ENCODE measurements at places on chromosomes 7 and 10.

- DNase-seq: peak; percentile 37
Measured at GRCh38 chr10:119205894-119206602, 1.3 kb upstream of the GRK5 start.

DNA sequence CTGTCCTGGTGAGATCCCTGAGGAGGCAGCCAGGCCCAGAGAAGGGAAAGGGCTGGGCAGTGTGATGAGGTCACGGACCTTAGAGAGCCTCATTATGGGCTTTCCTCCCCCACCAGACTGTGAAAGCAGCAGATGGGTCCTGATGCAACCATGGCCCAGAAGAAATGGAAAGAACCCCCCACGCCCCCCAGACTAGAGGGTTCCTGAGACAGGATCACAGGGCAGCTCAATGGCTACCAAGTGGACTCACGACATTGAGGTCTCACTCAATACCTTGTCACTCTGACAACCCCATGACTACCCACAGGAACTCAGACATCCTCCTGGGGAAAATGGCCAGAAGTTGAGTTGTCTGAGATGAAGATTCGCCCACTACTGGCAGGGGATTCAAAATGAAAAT is 36.7 kb downstream of the FAM241B start:
- DNase-seq: no peak

- no peak for DNase-seq
Measured at GRCh38 chr7:40800771-40801170, 666.0 kb downstream of the SUGCT start.

- DNase-seq: no peak
Measured at GRCh38 chr7:28419716-28420115, 7.4 kb downstream of the CREB5 start.

DNA sequence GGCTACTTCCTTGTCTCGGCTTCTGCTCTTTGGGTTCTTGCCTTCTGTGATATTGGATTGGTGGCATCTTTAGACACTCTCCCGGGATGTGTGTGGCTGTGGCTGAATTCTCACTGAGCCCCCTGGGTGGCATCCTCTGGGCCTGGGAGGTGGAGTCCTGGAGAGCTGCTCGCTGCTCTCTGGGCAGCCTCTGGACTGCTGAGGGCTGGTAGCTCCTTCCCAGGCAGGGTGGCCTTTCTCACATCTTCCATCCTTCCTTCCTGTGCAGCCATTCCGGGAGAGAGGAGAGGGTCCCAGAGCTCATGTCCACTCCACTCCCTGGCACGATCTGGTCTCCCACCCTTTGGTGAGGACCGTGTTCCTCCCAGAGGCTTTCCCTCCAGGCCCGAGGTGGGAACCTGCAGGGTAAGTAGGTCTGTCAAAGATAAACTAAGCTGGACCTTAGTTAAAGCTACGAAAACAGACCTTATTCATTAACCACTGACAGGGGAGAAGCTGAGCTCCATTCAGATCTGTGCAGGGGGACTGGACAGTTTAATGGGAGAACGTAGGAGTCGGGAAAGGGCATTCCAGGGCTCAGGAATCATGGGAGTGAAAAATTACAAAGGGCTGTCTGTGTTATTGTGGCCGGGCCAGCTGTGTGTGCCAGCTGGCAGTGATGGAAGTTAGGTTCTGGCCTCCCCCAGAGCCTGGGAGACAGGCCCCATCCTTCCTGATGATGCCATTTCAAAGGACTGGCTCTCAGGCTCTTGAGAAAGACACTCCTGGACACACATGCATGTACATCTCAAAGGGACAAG is 8.7 kb downstream of the ATP6V0E2 start:
- DNase-seq: no peak

GRCh38 chr10:43075612-43076003 is 1.3 kb upstream of the RET start:
- DNase-seq: peak; percentile 57

DNA sequence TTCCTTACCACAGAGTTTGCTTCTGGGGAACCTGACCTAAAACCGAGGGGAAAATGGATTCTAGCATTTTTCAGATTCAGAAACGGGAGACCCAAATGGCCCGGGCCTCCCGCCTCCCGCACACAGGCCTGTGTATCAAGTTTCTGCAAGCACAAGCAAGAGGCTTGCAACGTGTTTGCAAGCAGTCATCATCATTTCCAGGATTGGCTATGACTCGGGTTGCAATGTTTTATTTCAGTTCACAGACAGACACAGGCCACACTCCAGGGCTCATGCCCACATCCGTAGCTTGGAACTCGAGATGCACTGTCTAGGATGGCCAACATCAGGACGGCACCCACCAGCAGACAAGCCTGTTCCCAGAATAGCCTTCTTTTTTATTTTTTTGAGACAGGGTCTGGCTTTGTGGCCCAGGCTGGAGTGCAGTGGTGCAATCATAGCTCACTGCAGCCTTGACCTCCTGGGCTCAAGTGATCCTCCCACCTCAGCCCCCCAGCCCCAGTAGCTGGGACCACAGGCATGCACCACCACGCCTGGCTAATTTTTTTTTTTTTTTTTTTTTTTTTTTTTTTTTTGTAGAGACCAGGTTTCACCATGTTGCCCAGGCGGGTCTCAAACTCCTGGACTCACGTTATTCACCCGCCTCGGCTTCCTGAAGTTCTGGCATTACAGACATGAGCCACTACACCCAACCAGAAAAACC is 68.1 kb upstream of the FOXK1 start:
- DNase-seq: no peak

- DNase-seq: no peak
Measured at GRCh38 chr7:50731703-50732582, 50.8 kb downstream of the GRB10 start.

DNA sequence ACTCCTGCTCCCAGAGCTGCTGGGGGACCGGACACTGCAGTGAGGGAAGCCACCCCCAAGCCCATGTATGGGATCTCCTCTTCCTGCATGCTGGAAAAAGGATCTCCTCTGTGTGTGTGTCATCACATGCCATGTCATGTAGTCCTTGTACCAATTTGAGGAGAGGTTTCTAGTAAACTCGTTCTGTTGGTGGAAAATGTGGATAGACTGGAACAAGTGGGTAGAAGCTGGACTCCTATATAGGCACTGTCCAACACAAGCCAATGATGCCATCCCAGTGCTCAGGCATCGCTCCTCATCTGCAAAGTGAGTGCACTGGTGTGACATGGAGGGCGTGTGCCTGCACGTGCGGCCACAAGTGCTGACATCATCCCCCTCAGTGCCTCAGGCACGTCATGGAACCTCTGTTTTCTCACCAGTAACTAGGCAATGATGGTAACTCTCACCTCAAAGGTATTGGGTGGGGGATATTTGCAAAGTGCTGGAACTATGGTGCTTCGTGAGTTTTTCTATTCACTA is 19.3 kb downstream of the MYO1G start:
- no peak for DNase-seq

GRCh38 chr7:95608359-95609173 is 12.2 kb upstream of the PDK4 start:
- DNase-seq: peak; percentile 94

- DNase-seq: no peak
Measured at GRCh38 chr7:114799628-114800028, 122.3 kb upstream of the MDFIC start.

GRCh38 chr10:33321516-33321915 is 13.0 kb downstream of the NRP1 start:
- DNase-seq: no peak

DNA sequence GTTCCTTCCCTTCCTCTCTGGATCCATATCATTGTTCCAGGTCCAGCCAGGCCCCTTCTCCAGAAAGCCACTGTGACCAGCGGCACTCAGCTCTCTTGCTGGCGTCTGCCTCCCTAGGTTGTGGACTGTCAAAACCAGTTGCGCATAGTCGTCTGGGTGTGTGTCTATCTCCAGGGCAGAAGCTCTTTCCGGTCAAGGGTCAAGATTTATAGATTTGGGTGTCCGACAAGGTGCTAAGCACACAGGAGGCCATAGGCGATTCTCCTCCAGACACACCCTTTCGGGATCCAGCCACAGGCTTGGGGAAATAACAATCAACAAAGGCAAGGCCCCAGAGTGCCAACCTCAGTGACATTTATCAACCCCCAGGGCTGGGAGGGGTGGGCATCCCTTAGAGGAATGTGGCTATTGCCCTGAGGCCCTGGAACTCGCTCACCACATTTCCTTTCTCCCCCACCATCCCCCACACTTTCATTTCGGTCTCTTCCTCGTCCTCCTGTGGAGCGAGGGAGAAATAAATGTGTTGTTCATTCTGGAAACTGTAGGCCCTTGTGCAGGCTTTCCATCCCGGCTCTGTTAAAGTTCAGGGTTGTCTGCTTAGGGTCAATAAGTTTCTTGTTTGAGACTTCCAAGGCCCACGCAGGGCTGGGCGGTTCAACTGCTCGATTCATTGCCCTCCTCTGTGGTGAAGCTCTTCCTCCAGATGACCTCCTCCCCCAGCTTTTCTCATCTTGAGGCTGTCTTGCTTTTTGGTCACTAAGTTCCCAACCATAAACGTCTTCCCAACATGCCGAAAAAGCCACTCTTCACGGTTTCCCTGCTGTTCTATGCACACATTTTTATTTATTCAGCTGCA is 57.9 kb downstream of the AFAP1L2 start:
- no peak for DNase-seq

GRCh38 chr10:3756360-3756740 is 28.7 kb downstream of the KLF6 start:
- DNase-seq: no peak

GRCh38 chr10:130200179-130201042 is 64.2 kb downstream of the GLRX3 start:
- no peak for DNase-seq

GRCh38 chr7:98617960-98618418 is 904 bp downstream of the NPTX2 start:
- no peak for DNase-seq

GRCh38 chr10:102962267-102962666 is 44.2 kb downstream of the CNNM2 start:
- DNase-seq: no peak

DNA sequence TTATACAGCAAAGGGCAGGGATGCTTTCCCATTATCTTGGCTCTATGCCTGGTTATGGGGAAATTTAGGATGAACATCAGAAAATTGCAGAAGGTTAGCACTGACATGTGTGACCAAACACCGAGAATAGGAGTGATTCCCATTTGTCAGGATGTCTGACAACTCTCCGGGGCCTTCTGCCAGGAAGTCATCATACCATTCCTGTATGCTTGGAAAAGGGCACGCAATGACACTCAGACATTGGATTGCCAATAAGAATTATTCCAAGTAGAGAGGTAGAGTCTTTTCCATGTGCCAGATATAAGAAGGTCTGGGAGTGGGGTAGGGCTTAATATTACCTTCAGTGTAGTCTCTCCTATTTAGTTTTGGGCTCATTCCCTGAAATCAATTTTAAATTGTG is 82.3 kb downstream of the MTPN start:
- DNase-seq: no peak

DNA sequence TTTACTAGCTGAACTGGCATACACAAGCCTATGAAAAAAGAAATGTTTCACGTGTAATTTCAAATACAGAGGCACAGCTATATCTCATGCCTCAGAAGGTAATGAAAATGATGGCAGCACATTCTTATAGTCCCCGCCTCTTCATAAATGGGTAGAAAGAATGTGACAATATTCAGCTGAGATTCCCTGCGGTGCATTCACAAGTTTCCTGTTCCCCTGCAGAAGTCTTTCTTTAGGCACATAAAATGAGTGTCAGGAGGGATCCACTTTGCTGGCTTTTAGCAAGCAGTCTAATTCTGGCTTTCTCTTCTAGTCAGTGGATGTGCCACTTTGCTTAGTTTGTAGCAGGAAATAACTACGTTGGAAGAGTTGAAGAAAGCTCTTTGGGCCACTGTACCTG is 56.1 kb downstream of the DGKB start:
- DNase-seq: no peak
